ENCODE measurements at places on chromosomes 6 and 20.

GRCh38 chr6:106773996-106774629, 144.7 kb downstream of the QRSL1 start:
- no peak for DNase-seq

DNA sequence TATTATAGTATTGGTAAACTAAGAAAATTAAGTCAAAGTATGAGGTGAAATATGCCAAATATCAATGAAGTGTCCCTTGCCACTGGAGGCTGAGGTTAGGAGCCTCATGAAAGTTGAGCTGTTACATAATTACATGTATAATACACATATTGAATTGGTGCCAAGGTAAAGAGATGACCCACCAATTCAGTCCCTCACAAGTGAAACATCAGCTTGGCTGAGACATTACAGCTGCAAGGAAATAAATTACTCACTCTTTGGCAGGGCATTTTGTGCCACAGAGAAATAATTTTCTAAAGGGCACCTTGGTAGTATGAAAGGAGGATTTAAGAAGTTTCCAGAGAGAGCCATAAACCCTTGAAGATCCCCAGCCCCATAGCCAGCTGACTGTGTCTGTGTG, 127.4 kb downstream of the ADGRG6 start:
- DNase-seq, result no peak

- no peak for DNase-seq
These were observed 9.6 kb downstream of the IGF2R start for GRCh38 chr6:159978291-159979135.

DNA sequence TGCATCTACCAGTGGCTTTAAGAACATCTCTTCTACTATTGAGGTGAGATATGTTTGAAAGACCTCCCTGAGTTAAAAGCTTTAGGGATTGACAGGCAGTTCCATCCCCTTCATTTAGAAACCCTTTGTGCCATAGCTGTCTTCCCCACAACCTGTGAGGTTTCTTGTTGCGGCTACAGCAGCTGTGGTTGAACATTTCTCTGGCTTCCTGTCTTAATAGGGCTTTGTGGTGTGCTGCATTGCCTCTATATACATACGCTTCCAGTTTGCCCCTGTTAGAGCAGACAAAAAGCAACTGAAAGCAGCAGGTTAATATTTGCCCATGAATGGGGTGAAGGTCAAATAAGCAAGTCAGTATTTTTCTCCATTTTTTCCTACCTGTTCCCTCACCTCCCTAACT, 210.2 kb downstream of the TMEM200A start:
- DNase-seq, result no peak

DNA sequence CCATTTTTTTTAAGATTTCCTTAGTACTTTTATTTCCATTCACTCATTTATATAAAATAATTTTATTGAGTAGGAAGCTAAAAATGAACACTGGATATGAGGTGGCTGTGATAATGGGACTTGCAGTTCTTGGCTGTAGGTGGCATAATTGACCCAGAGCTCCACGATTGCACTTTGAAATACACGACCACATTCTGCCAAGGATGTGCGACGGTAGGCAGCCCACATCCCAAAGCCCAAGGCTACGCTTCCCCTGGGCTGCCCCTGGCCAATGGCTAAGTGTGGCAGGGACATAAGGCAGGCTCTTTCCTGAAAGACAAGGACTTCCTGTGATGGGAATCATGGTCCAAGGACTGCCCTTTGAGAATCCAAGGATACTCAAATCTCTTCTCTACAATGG, 43.7 kb upstream of the ADTRP start:
- DNase-seq, result no peak

DNA sequence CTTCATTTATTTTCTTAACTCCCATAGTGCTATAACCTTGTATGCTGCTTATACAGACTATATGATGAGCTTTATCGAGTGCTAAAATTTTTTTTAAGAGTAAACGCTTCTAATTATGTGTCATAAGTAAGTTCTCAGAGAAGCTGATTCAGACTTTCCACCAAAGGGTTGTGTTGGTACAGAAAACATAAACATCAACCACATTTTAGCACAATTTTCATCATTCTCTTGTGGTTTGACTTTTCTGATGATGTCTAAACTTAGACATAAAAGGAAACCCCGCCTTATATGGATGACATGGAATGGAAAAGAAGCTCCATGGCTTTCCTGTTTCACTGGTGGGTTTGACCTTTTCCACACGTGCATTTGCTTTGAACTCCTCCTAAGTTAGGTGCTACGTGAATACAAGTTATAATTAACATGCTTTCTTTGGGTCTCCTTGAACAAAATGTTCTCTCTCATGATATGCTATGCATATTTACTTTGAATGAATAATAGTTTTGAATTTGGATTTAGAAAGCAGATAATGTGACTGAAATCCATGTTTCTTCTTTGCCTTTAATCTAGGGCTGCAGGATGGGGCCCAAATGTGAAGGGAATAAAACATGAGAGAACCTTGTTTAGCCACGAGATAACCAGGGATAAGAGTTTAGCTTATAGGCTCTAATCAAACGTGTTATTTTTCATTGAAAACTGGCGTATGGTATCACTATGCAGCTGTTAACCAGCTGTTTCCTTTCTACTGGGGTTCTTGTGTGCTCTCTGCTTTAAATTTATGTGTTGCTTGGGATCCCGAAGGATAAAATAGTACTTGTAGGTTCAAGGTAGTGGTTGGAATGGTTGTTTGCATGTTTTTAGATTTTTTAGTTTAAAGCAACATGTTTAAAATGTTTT, 127.1 kb upstream of the AHI1 start:
- no peak for DNase-seq

GRCh38 chr6:148697895-148698440, 48.9 kb upstream of the UST start:
- no peak for DNase-seq

DNA sequence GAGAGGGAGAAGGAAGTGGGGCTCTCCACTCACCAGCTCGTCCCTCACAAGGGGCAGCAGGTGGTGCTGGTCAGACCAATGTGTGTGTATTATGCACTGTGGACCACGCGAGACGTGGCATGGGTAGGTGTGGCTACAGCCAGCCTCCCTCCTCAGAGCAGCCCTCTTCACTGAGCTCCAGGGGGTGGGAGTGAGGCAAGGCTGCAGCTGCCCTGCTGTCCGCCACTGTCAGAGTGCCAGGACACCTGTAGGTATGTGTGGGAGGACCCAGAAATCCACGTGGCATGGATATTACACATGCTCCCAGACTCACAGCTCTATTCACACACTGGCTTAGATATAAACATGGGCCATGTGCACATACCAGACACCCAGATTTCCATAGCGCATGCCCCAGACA, 90.3 kb downstream of the VEGFA start:
- DNase-seq, result no peak

GRCh38 chr20:18066421-18067333, 9.0 kb upstream of the OVOL2 start:
- no peak for DNase-seq

- no peak for DNase-seq
These were observed 69.2 kb downstream of the TPD52L1 start for GRCh38 chr6:125222531-125223455.

DNA sequence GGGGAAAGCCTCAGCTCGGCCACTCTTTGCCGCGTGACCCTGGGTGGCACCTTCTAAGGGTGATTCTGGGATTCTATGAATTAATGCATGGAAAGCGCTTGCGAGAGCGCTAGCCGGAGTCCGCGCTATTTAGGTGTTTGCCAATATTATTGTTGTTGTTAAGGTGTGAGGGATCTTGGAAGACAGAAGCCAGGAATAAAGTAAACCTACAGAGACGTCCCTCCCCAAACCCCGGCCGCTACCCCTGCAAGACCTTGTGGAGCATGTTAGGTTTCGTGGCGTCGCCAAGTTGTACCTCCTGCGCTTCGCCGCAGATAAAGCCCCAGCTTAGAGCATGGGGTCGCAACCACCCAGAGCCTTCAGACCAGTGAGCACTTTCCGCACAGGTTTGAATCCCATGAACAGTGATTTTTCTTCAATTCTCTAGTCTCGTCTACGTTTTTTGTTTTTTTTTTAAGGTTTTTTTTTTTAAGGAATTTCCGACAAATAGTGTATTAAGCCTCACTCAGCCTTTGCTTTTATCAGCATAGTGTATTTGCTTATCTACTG, 16.9 kb upstream of the ZSCAN9 start:
- DNase-seq, result no peak

- DNase-seq, result no peak
These were observed 144.3 kb upstream of the ZNF184 start for GRCh38 chr6:27617046-27617687.

DNA sequence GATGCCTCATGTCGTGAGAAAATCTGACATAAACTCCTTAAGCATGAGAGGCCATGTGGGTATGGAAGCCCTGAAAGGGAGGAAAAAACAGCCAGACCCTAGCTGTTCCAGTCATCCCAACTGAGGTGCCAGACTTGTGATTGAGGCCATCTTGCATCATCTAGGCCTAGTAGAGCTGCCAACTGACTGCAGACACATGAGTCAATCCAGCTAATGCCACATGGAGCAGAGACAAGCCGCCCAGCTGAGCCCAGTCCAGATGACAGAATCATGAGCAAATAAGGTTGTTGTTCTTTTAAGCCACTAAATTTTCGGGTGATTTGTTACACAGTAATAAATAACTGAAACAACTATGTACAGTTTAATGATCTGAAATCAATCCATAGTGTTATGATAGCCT, 680.9 kb downstream of the MAFB start:
- DNase-seq, result no peak

DNA sequence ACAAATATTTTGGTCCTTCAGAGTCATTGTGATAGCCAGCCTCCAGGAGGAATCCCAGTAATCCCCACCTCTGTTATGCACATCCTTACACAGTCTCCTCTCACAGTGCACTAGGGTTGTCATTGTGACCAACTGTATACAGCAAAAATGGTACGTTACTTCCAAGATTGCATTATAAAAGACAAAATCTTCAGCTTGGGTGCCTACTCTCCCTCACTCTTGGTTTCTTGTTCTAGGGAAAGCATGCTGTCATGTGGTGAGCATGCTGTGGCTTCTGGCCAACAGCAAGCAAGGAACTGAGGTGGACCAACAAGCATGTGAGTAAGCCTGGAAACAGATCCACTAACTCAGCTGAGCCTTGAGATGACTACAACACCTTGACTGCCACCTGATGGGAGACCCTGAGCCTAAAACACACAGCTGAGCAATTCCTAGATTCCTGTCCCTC, 130.1 kb upstream of the DST start:
- DNase-seq, result no peak

DNA sequence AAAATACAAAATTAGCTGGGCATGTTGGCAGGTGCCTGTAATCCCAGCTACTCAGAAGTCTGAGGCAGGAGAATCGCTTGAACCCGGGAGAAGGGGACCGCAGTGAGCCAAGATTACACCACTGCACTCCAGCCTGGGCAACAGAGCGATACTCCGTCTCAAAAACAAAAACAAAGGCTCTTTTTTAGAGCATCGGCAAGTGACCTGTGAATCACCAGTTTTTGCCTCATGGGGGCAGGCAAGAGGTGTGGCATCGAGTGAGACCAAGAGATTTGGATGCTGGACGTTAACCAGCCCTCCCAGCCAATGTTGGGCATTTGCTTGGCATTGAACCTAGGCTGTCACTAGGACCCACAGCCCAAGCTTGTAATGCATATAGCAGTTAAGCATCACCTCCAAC, 14.6 kb upstream of the CDK5RAP1 start:
- DNase-seq, result no peak

GRCh38 chr20:23971310-23971709, 17.3 kb downstream of the GGTLC1 start:
- no peak for DNase-seq

- DNase-seq, result no peak
These were observed 88.6 kb downstream of the FOXA2 start for GRCh38 chr20:22495789-22496188.

GRCh38 chr6:143038833-143039232, 21.9 kb upstream of the AIG1 start:
- DNase-seq, result no peak

- no peak for DNase-seq
These were observed 31.4 kb upstream of the TASP1 start for GRCh38 chr20:13670160-13670559.

GRCh38 chr6:140537211-140537610, 1162.8 kb upstream of the CITED2 start:
- DNase-seq, result no peak

DNA sequence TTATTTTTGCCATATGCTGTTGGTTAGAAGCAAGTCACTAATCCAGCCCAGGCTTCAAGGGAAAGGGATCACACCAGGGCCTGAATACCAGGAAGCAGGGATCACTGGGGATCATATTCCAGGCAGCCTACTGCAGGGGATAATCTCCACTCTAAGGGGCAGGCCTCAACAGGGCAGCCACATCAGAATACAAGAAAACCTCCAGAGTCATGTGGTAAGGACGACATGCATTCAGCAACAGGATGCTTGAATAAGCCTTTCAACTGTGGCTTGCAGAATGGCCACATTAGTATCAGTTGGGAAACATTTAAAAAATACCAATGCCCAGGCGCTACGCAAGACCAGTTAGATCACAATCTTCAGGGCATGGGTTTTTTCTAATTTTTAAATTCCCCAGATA, 109.1 kb downstream of the LY86 start:
- no peak for DNase-seq

GRCh38 chr6:14953836-14954235, 292.0 kb upstream of the JARID2 start:
- DNase-seq, result no peak

- DNase-seq, result no peak
These were observed 216.0 kb downstream of the GJA1 start for GRCh38 chr6:121651420-121651819.

GRCh38 chr6:119986934-119987549, 637.5 kb upstream of the MAN1A1 start:
- no peak for DNase-seq

GRCh38 chr20:39885975-39886649, 802.9 kb downstream of the MAFB start:
- DNase-seq, result no peak

- no peak for DNase-seq
These were observed 77.3 kb downstream of the SLC23A2 start for GRCh38 chr20:4924032-4924431.

DNA sequence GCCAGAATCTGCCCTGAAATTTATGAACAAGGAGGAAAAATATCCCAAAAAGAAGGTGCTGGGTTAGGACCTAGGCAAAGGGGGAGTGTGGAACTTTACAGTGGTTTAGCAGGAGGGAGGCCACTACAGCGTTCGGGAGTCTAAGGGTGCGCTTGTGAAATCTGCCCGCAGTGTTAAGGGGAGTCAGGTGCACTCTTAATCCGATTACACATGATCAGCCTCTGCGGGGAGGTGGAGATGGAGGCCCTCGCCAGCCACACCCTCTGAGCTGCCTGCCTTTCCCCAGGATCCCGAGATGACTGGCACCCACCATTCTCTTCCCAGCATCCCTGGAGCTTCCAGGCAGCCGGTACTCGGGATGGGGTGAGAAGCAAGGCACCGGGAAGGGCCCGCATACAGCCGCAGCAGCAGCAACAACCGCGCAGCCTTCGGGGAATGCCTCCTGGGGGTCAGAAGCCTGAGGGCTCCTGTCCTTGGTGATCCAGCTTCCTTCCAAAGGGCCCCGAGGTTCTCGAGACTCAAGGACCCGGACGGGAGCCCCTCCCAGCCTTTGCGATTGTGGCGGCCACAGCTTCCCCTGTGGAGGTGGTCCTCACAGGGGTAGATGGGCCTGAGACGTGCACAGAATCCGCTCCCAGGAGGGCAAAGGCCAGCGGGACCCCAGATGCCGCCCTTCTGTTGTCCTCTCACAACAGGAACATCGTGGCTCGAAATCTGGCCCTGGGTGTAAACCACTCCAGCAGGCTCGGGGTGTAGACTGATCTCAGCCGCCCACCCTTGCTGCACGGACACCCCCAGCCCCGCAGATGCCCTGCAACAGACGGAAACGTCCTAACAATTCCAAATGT, 57.3 kb upstream of the CST7 start:
- no peak for DNase-seq

GRCh38 chr6:12609751-12610150, 106.8 kb upstream of the PHACTR1 start:
- no peak for DNase-seq
